ENCODE measurements at places on chromosomes 1 and 21.
A peak's percentile ranks its signal among the peaks of the same experiment; 100 is the strongest.

- DNase-seq = no peak
Measured at GRCh38 chr1:157104598-157105293, 5.1 kb upstream of the ETV3L start.

DNA sequence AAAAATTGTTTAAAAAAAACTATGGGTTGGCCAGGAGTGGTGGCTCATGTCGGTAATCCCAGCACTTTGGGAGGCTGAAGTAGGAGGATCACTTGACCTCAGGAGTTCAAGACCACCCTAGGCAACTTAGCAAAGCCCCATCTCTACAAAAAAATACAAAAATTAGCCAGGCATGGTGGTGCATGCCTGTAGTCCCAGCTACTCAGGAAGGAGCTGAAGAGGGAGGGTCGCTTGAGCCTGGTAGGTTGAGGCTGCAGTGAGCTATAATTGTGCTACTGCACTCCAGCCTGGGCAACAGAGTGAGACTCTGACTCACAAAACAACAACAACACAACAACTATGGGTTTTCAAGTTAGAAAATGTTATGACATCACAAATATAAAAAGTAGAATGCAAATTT is 16.4 kb downstream of the SLAMF7 start:
- DNase-seq = no peak

DNA sequence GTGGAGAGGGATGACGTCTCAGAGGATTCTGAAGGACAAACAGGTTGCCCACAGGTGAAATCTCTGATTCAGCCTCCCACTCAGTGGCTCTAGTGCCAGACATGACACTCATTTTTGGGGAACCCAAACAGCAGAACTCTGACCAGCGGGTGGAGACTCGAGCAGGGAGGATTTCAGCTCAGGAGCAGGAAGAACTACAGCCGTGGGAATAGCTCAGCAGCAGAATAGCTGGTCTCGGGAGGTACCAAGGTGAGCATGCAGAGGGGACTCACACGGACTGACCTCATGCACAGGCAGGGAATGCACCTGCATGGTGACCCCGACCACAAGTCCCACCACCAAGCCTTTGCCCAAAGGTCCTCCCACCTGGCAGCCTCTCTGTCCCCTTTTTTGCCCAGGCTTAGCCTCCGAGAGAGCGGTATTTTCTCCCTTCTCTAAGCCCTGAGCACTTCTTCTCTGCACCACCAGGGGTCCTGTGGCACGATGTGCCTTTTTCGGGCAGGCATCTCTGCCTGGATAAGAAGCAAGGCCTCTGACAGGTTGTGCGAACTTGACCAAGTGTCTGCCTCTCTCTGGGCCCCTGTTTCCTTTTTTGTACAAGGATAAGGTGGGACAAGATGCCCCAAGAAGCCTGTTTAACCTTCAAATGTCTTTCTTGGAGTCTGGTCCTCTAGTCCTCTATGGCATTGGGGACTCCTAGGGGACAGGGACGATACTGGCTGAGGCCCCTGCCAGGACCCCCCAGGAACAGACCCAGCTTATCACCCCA is 8.8 kb upstream of the FGR start:
- DNase-seq = peak; percentile 78

- no peak for DNase-seq
Measured at GRCh38 chr1:226949401-226949800, 9.3 kb downstream of the COQ8A start.

- DNase-seq = no peak
Measured at GRCh38 chr1:235286667-235287066, 41.3 kb downstream of the ARID4B start.

GRCh38 chr1:84433258-84434080 is 35.2 kb downstream of the DNASE2B start:
- DNase-seq = peak; percentile 47

Data from K562 (cell line).